Fibroblast of skin of abdomen (primary cell): ENCODE measurements at places on chromosomes 12 and 14.

DNA sequence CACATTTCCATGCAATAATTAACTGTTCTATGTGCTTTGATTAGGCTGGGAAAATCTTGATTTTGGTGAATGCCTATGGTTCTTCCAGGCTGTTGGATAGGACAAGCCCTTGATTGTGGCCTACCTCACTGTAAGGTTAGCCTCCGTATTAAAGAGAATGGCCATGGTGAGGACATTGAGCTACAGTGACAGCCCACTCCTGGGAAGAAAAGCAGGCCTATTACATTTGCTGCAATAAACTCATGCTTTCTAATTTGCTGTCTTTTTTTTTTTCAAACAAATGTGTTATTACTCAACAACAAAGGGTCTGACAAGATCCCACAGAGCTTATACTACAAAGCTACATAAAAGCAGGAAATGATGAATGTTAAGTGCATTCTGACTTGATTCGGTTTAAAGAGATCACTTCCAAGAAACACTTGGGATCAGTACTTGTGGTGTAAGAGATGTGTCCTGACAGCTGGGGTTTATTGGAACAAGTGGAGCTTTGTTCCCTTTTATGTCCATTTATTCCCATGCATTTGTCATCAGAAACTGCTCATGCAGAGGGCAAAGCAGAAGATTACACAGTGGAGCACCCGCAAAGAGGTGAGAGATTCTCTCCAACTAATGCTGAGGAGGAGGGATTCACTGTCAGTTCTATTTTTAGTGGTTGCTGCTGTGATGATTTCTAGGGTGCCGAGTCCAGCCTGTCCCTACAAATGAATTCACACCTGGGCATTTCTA, 29.1 kb upstream of the KCNK10 start:
- no peak for DNase-seq

- DNase-seq: no peak
These were observed 23.5 kb downstream of the LRCOL1 start for GRCh38 chr12:132586929-132587328.

- no peak for DNase-seq
These were observed 42.5 kb upstream of the HMGA2 start for GRCh38 chr12:65781681-65782269.

GRCh38 chr14:97065305-97066067, 268.3 kb downstream of the VRK1 start:
- DNase-seq: no peak

GRCh38 chr14:23106747-23107045, 1.9 kb upstream of the CIROP start:
- DNase-seq: no peak

DNA sequence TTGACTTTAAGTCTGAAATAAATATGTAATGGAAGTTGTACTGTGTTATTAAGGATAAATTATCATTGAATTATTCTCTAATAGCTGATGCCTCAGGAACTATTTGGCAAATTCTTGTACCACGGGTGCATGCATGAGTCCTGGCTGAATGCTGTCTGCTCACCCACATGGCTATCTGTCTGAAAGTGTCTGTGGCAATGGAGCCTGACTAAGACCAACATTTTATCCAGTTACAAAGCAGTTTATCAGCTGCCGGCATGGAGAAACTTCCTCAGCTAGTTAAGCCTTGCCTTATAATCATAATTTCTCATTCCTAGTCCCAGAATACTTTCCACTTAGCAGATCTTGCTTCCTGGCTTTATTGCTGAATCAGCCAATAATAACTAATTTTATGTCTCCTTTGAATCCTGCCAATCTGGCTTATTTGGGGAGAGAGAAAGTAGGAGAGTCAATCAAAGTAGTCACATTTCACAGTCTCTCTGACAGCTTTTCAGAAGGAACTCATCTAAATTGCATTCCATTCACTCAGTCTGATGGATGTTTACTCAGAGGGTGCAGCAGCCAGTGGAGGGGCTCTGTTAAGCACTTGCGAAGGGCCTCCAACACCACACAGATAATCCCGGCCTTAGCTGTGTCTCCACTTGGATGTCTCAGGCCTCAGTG, 280.6 kb upstream of the CLEC14A start:
- no peak for DNase-seq

DNA sequence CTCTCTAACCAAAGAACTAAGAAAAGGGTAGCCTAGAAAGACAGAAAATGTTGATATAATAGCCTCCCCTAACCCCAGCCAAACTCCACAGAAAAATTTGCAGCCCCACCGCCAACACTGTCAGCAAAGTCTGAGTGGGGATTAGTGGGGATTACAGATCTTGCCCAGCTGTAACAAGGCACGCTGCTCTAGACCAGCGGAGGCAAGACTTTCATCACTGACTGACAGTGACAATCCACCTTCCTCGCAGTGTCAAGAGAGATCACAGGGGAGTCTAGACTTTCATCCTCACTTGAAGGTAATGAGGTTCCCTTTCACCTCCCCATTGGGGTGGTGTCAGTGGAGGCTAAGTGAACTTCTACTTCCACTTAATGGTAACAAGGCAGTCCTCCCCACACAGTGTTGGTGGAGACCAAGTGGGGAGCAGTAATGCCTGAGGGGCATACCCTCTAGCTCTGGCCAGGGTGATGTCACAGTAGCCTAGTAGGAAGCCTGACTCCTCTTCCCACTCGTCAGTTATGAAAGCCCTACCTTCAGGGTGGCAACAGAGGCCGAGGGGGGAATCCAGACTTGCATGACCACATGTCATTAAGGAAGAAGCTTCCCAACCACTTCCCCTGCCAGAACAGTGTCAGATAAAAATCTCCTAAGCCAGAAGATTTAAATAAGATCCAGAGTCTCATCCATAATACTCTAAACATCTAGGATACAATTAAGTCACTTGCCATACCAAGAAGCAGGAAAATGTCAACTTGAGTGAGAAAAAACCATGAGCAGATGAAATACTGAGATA, 91.7 kb upstream of the RASSF8 start:
- DNase-seq: peak; percentile 26

DNA sequence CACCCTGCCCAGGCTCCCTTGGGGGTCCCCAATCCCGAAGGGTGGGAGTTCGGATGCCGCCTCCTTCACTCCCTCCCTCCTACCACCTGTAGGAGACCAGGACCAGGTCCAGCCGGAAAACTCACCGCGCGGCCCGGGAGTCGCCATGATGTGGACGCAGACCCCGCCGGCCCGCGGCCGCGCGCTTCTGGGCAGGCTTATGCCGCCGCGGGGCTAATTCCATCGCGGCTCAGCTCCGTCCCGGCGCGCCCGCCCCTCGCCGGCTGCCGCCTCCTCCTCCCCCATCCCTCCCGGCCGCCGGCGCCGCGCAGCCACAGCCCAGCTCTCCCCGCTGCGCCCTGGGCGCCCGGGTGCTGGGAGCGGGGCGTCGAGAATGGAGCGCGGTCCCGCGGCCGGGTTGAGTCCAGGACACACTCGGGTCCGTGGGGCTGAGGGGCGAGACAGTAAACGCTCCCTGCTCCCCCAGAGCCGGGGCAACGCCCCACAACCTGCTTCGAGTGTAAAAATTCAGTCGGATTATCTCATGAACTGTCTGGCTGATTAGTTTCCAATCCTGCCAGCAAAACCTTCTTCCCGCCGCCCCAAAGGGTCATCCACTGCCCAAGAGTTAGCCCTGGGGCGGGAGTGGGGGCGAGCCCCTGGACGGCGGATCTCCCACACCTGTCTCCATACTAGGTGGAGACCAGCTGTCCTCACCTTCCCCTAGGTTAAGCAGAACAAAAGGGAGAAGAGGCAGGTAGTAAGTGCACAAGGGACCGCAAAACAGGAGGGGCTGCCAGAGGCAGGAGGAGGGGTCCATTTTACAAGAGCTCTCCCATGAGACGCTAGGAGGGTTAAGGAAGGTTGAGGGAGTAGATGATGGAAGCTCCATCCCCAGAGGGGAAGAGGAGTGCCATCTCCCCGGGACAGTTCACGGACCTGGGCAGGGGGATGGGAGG, at the start of gene ANO2:
ANO2 (minus strand) TSS at position 189 of the 938 bp plus-strand sequence; CDS start at position 147, 42 bp downstream.
- DNase-seq: peak; percentile 22

DNA sequence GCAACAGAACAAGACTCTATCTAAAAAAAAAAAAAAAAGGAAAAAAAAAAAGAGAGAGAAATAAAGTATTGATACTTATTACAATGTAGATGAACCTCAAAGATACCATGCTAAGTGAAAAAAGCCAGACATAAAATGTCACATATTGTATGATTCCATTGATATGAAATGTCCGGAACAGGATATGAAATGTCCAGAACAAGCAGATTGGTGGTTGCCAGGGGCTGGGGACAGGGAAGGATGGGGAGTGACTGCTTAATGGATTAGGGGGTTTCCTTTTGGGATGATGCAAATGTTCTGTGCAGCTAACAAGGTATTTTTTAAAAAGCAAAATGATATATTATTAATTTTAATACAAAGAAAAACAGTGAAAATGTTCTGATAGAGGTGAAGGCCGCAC, 5.0 kb downstream of the HVCN1 start:
- no peak for DNase-seq

GRCh38 chr14:94816113-94816512, 46.2 kb upstream of the GSC start:
- no peak for DNase-seq

DNA sequence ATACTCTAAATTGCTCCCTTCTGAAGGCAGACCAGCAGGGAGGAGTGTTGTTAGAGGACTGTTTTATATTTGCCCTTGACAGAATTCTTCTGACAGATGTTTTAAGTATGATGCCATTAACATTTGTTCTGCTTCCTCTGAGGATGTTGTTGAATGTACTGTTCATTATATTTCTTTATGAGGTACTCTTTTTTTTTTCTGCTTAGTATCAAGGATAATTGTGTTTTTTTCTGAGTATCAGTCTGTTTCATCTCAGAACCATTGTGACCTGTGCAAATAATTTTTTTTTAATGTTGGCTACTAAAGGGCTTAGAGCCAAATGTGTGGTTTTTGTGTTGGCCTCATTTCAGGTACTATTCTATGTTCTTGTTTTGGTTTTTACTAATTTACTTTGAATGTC, 10.6 kb downstream of the METAP2 start:
- DNase-seq: peak; percentile 9

DNA sequence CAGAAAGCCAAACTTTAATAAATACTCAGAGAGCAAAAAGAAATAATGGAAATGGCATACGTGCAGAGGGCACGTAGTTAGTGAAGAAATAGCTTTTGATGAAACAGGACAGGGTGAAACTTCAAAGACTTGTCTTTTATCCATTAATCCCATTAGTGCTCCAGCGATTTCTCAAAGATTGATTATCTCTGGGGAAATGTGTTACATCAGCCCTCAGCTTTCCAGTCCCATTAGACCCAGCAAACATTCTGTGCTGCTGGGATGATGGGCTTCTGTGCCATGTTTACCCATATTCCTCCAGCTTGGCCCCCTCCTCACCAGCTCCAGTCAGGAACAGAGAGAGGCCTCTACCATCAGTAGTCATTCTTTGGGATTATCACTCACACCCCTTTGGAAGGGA, 113.1 kb downstream of the CACNA1C start:
- no peak for DNase-seq

- DNase-seq: no peak
These were observed 6.1 kb downstream of the RHOF start for GRCh38 chr12:121787063-121788025.

- no peak for DNase-seq
These were observed 80.9 kb upstream of the FUT8 start for GRCh38 chr14:65331652-65332051.

- no peak for DNase-seq
These were observed 1.1 kb downstream of the BCAT1 start for GRCh38 chr12:24947541-24948419.

GRCh38 chr14:22802860-22803686, 12.2 kb downstream of the SLC7A7 start:
- DNase-seq: no peak

- DNase-seq: peak; percentile 51
These were observed 318.1 kb downstream of the AEBP2 start for GRCh38 chr12:19757317-19757877.

DNA sequence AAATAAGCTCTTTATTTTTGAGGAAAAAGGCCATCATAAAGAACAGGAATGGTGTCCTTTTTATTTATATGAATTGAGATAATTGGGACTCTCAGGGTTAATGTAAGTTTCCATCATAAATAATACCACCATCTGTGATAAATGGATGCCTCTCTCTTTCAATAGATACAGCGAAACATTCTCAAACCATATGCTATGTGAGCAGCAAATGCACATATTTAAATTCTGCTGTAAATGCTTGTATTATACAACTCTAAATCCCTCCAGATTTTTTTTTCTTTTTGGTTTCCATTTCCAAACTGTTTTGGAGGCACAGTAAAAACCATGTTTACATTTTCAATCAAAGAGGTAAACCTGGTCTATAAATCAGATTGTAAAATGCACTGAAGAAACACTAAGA, 132.3 kb downstream of the TMEM132C start:
- no peak for DNase-seq

GRCh38 chr12:26857465-26858176, 24.6 kb upstream of the ITPR2 start:
- no peak for DNase-seq

GRCh38 chr12:5032821-5033220, 10.9 kb upstream of the KCNA5 start:
- DNase-seq: no peak

- peak; percentile 33 for DNase-seq
These were observed 3.6 kb downstream of the SMARCD1 start for GRCh38 chr12:50088577-50089335.

- no peak for DNase-seq
These were observed 297.5 kb downstream of the RPAP3 start for GRCh38 chr12:47408171-47408871.

DNA sequence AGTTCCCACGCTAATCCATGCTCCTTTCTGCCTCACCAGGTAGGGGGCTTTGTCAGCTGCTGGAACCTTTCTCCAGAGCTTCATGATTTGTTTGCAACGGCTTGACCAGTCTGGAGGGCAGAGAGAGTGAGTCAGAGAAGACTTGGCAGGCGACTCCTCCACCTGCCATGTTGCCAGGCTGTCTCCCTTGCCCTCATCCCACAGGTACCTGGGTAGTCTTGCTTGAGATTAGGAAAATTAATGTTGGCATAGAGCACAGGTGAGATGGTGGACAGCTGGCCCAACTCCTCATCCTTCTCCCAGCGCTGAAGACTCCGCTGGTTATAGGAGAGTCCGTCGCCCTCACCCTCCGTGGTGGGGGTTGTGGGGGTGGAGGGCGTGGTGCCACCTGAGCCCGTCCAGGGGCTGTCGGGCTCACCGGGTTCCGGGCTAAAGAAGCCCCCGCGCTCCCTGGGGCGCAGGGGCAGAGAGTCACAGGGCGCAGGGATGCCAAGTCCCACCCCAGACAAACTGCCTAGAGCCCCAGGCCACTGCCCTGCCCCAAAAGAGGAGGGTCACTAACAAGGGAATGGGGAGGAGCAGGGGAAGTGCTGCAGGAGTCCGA, 18.6 kb downstream of the KMT2D start:
- DNase-seq: no peak

DNA sequence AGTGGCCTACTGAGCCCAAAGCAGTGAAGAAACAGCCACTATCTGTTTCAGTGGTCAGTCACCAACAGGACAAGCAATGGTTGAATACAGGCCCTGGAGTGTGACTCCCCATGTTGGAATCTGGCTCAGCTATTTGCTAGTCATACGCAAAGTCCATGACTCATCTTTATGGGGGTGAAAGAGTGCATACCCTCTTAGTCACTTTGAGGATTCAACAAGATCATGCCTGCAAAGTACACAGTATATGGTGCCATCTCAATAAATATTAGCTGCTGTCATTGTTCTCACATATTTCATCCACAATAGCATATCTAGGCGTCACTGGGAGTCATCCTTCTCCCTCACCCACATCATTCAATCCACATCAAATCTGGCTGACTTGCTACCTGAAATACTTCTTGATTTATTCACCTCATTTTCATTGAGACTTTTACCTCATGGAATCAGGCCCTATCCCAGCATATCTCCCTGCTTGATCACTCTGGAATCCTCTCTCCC, 26.4 kb upstream of the STAB2 start:
- DNase-seq: peak; percentile 98
